ENCODE measurements at places on chromosomes 2 and 18.
A peak's percentile ranks its signal among the peaks of the same experiment; 100 is the strongest.

GRCh38 chr2:215841175-215841816, 172.1 kb downstream of the MREG start:
- no peak for DNase-seq

DNA sequence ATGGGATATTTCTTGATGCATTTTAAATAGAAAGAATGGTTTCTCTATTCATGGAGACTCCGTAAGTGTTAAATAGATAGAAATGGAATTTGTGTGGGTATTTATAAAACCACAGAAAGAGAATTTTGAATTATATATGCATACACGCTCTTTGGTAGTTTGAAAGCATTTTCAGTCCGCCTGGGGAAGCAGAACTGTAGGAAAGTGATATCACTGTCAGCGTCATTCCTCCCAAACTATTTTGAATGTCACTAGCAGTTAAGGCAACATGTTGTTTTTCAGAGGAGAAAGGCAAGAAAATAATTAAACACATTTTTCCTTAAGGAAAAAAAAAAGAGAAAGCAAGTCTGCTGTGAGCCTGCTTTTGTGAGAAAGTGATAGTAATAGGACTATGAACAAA, 8.7 kb upstream of the ERMN start:
- DNase-seq: no peak

DNA sequence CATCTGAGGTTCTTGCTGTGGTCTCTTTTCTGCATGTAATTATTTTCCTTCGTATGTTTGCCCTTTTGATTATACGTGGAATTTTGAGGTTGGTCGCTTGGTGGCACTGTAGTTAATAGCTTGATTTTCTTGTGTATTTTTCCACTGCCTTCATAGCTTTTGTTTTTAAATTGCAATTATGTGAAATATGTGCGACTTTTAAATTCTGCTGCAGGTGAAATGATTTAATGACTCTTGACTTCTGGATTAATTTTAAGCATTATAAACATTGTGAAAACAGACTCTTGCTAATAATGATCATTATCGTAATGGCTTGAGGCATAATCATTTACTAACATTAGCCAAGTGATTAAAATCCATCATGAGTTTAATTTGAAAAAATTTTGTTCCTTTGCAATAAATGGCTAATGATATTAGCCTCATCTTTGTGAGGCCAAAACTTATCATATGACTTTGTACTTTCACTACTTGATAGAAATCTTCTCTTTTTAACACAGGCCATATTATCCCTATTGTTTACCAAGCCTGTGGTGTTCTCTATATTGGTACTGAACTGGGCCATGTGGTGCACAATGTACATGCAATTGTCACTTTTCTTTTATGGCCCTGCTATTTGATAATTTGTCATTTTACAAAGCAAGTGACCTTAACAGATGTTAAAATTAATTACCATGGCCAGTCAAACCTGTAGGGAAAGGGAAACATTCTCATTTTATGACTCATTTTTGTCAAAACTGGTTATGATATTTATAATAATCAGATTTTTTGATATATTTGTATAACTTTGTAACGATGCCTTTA, 62.8 kb upstream of the NEUROD1 start:
- DNase-seq: no peak

- no peak for DNase-seq
Observed at GRCh38 chr2:27250652-27251379, 12.0 kb downstream of the SLC30A3 start.

DNA sequence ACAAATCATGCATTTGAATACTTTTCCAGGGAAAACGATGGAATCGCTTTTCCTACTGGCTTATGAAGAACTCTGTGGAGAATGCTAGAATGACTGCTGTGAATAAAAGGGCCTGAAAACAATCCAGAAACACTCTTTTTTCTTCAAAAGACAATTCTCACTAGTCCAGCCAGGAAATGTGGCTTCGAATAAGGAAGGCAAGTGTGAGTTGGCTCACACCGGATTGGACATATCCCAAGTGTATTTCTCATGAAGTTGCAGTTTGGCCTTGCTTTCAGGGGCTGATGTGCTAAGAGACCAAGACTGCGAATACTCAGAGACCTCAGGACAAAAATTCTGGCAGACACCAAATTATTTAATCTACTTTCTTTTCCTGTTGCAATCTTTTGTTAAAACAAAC, 54.1 kb downstream of the FIGN start:
- no peak for DNase-seq

DNA sequence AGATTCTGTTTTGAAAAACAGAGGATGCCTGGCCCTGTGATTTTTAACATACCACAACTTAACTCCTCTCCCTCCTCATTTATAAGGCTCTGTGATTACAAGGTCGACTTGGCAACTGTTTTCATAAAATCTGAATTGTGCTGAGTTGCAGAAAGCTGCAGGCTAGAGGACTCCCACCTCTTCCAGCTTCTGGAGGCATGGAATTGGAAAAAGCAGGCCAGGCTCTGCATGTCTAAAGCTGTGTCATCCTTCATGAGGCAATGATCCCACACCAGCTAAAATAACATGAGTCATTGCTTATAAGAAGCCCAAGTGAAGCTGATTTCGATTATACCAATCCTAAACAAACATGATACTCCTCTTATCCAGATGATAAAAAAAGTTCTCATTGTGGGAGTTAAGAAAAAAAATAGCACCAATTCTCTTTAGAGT, 11.7 kb downstream of the ARHGAP28 start:
- no peak for DNase-seq

DNA sequence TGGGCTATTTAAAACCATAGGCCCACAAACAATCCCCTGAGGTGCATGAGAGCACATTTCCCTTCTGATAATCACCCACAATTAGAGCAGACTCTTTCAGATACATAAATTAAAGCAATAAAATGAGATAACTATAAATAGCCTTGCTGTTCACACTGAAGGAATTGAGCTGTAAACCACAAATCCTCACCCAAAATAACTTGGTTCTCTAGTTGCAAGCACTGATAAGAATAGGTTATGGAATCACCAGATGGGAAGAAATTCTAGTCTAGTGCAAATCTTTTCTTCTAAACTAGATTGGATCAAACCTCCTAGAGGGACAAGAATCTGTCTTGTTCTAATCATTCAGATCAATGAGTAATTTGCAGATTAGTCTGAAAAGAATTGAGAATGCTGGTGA, 64.6 kb downstream of the NAB1 start:
- no peak for DNase-seq

DNA sequence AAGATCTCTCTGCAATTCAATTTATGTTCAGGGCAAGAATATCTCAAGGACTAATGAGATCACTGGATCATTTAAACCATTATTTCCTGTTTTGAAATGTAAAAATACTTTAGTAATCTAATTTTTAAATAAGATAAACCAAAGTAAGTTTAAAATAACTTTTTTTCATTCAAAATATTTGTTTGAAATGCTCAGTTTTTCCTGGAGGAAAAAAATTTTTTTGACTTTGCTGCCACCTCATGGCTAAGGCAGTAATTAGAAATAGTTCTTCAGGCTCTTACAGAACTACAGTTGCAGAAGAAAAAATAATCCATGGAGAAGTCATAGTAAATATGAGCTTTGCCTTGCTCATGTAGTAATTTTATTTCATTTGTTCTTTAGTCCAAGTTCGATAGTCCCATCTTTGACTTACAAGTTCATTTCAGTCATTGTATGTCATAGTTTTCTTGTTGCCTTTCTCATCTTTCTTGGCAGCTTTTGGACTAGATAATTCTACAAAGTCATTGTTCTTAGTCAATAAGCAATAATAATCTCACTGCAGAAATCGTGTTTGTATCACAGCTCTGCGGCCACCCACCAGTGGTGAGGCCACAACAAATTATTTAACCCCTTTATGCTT, 127.4 kb downstream of the DPP4 start:
- DNase-seq: no peak

GRCh38 chr2:197310271-197310985, at the start of gene ANKRD44:
TSS of gene ANKRD44 (minus strand) at chr2:197310780. CDS start at chr2:197310604, 176 bp downstream.
- peak; percentile 85 for DNase-seq

DNA sequence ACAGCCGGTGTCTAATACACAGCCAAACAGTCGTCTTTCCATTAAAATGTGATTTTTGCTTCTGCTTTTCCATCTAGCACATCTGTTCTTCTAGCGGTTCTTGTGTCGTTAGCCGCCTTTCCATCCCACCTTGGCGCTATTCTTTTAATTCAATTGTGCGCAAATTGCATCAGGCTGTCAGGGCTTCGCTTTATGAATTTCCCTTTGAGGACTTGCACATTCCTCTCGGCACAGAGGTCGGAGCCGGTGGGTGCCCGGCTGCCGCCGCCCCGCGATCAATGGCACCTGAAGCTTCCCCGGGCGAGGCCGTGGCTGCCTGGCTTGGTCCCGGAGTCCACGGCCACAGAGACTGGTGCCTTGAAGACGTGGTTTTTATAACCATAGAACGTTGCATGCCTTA, 33.9 kb upstream of the TSPYL6 start:
- DNase-seq: no peak

DNA sequence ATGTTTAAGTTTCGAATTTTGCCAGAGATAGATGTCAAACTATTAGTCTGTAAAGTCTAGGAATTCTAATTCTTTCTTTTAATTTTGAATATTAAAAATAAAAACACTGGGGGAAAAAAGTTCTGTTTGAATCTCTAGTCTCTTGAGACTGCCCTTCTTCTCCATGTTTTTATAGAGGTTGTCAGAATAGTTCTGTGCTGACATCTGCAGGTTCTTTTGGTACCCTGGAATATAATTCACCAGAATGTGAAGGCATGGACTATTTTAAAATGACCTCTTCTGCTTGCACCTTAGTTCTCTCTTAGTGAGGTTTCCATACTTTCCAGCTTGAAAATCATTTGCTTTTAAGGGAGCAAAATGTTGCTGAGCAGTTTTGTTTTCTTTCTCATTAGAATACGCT, 121.0 kb upstream of the MSTN start:
- DNase-seq: no peak

DNA sequence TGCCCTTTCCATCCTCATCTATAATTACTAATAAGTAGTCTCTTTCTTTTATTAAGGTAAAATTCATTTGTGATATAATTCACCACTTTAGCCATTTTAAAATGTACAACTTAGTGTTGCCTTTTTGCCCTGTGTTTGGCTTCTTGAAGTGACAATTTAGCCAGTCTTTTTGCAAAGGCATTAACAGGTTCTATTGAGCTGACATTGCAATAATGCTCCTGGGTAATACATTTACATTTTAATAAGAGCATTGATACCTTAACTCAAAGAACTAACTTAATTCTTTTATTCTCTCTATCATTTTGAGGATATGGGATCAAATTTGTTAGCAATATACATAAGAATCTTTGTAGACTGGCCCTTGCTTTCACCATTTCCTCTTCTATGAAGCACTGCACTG, 242.3 kb downstream of the LRRTM1 start:
- no peak for DNase-seq

- DNase-seq: no peak
Observed at GRCh38 chr2:36819095-36819711, 122.7 kb downstream of the VIT start.

DNA sequence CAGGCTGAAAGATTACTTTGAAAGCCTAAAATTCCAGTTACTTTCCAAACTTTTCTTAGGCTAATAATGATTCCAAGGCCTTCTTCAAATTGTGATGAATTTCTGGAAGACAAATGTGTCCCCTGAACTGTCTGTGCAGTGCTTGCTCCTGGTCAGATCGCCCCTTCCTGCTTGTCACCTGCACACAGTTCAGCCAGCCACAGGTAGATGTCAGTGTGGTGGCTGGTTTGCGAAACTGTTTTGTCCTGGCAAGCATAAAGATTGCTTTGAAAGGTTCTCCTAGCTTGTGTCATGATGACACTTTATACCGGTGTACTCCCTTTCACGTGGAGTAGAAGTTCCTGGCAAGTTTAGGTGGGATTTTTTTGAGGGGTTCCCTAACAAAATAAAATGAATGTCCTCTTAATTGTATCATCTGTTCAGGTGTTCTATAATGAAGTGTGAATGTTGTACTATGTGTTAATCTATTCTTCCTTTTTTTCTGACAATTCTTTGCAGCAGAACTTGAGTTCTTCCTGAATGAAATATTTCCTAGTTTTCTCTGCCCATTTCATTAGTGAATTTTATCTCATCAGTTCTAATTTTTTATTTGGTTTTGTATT, 298.8 kb downstream of the ZNF407 start:
- no peak for DNase-seq

GRCh38 chr2:11850082-11850481, 103.7 kb downstream of the LPIN1 start:
- DNase-seq: no peak

DNA sequence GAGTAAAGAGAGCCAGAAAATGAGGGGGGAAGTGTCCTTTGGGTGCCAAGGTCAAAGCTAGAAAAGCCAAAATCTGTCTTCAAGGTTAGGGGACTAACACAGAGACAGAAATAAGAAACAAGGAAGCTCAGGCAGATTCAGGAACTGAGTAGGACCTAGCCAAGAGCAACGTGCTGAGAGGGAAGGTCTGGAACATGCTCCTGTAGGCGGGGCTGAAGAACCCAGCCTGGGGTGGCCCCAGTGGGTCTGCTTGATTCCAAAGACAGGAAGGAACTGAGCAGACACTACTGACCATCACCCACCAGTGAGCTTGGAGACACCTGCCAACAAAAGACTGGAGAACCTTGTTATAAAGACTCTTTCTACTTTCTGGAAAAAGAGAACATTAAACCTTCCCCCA, 105.1 kb downstream of the SP3 start:
- no peak for DNase-seq

GRCh38 chr2:151979694-151980093, 119.2 kb downstream of the CACNB4 start:
- DNase-seq: no peak

DNA sequence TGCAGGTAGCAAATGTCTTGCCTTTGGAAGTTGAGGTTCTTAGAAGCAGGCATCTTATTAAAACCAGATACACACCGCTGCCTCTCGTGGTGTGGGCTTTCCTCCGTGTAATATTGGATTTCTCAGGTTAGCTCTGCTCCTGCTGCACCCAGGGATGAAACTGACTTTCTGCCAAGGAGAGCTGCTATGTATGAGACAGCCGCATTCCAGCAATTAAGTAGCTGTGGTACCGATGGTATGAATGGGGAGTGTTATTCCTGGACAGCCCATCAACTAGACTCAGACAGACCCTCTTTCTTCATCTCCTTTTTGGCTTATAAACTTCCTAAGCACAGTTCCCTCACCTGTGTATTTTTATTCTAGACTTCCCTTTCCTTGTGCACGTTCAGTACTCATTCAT, 6.8 kb upstream of the EHD3 start:
- DNase-seq: no peak

DNA sequence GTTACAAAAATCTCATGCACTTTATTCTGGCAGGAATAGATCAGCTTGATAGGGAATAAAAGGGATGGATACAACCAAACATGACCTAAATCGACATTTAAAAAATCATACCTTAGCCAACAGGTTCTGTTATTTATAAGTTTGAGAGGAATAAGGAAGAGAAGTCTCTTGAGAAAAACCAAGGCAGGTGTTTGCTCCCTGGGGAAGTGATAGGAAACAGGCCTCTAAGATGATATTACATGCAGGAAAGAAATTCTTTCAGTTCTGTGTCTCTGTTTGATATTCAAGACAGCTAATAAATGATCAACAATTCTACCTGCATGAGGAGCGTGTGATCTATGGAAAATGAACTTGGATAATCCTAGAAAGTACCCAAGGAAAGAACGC, 184.8 kb upstream of the ZEB2 start:
- no peak for DNase-seq

- DNase-seq: peak; percentile 32
Observed at GRCh38 chr2:202172439-202173211, 65.8 kb downstream of the SUMO1 start.

GRCh38 chr18:66990909-66991308, 387.0 kb upstream of the CDH19 start:
- DNase-seq: no peak

- no peak for DNase-seq
Observed at GRCh38 chr2:85308896-85309555, 18.8 kb downstream of the TGOLN2 start.

GRCh38 chr2:200757399-200757798, 54.3 kb upstream of the BZW1 start:
- no peak for DNase-seq

Measured in stimulated activated CD4-positive, alpha-beta T cell treated with anti-CD3 and anti-CD28 coated beads, TNF-alpha, amount 100 ng/mL, for 24 hours (primary cell).